ENCODE measurements at places on chromosomes 16 and 17. TPM values are rescaled to one million over a fixed set of nuclear protein-coding genes. Genes with fewer than 3 reads are reported as not detected.

ZNF469 gene
- 0.24 TPM for polyA plus RNA-seq

ACSF2 gene
- polyA plus RNA-seq: 49.5 TPM

EVI2B gene
- polyA plus RNA-seq: 0.78 TPM

ZNF768 gene
- 26.0 TPM for polyA plus RNA-seq

PRRT2 gene
- 29.3 TPM for polyA plus RNA-seq

CA10 gene
- not detected for polyA plus RNA-seq

ARL5C gene
- not detected for polyA plus RNA-seq

SLC7A6 gene
- 19.0 TPM for polyA plus RNA-seq

VMO1 gene
- polyA plus RNA-seq: 1.3 TPM

FN3K gene
- polyA plus RNA-seq: 4.3 TPM

GSG1L gene
- not detected for polyA plus RNA-seq

USP43 gene
- polyA plus RNA-seq: 0.07 TPM

CIITA gene
- 0.23 TPM for polyA plus RNA-seq

TOX3 gene
- not detected for polyA plus RNA-seq

YBX2 gene
- polyA plus RNA-seq: 0.54 TPM

TUBG1 gene
- 145 TPM for polyA plus RNA-seq
